ENCODE measurements at places on chromosomes 4 and X.
A peak's percentile ranks its signal among the peaks of the same experiment; 100 is the strongest.

DNA sequence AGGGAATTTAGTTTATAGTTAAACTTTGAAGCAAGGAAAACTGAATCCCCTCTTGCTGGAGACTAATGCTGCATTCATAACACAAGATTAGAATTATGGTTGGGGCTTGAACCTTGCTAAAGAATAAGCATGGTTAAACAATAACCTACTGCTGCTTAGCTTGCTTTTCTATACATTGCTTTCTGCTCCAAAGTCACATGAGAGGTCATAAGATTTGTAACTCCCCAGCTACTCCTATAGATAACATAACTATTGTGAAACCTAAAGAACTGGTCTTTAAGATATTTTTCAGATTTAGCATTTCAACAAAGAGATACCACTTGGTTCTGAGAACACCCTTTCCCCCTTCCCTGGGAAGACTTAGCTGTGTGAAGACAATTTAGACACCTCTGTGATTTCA lies 17.1 kb upstream of the HADH start:
- DNase-seq: no peak

GRCh38 chrX:53717205-53717604 lies 30.7 kb upstream of the HUWE1 start:
- no peak for DNase-seq

DNA sequence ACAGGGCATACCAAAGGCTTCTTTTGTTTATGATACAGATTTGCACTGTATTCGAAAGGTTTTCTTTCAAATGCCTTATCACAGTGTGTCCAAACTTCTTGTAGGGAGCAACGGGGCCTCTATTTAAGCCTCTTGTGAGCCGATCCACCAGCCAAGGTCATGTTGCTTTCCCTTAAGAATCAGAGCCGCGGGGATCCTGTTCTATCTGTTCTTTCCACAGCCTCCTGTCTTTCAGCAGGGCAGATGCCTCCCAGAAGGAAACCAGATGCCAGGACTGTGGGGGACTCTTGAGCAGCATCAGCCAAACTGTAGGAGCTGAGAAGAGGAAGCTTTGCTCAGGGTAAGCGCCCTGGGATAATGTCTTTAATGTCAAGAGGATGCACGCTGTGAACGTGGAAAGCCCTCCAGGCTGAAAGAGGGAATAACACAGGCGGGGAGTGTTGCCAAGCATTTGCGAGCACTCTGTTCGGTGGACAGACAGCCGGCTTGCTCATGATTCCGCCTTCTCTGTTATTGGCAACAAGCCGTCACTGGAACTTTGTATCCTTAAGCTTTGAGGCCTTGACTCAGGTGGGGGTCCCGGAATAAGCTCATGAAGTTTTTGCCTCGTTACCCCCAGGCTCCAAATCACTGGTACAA lies 279.8 kb upstream of the FRG1 start:
- no peak for DNase-seq

DNA sequence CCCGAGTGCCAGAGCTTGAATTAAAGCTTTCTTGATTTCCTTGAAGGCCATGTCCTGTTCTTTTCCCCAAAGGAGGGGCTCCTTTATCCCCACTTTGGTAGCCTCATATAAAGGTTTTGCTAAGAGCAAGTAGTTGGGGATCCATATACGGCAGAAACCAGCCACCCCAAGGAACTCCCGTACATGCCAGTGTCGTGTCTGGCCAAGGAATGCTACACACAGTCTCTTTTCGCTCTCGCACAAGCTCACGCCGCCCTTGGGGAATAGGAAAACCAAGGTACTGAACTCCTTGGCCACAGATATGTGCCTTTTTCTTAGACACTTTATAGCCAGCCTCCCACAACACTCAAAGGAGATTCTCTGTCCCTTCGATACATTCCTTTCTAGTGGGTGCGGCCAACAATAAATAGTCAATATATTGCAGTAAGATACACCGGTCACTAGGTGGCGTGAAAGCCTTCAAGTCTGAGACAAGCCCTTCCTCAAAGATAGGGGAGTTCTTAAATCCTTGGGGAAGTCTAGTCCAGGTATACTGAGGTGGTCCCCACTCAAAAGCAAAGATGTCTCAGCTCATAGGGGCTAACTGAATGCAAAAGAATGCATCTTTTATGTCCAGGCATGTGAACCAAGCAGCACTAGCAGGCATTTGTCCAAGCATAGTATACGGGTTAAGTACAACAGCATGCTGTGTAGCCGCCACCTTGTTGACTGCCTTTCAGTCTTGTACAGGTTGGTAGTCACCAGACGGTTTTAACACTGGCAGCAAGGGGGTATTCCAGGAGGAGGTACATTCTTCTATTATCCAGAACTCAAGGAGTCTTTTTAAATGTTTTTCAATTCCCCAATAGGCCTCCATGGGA lies 57.8 kb upstream of the XAGE1B start:
- DNase-seq: peak; percentile 77

GRCh38 chr4:40228497-40229365 lies 31.9 kb downstream of the RHOH start:
- no peak for DNase-seq

- no peak for DNase-seq
Measured at GRCh38 chr4:112453321-112453720, 62.7 kb downstream of the NEUROG2 start.

GRCh38 chr4:170651786-170652185 lies 562.0 kb upstream of the AADAT start:
- DNase-seq: no peak

GRCh38 chr4:110867251-110867960 lies 244.5 kb upstream of the PITX2 start:
- no peak for DNase-seq

DNA sequence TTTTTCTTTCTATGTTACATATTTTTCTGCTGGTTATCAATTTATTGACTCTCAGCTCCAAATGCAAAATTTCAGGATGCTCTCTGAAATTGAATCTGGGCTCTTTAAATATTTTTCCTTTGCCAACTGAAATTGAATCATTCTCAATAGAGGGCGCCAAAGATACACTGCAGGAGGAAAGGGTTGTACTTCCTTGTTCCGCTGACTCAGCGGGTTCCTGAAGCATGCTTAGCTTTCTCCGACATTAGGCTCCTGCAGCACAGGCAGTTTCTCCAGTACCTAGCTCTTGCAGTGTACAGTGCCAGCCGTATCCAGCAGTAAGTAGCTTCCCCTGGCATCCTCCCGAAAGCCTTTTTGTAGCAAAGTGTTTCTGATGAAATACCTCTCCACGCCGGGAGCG lies 28.8 kb upstream of the CFAP47 start:
- peak; percentile 1 for DNase-seq

DNA sequence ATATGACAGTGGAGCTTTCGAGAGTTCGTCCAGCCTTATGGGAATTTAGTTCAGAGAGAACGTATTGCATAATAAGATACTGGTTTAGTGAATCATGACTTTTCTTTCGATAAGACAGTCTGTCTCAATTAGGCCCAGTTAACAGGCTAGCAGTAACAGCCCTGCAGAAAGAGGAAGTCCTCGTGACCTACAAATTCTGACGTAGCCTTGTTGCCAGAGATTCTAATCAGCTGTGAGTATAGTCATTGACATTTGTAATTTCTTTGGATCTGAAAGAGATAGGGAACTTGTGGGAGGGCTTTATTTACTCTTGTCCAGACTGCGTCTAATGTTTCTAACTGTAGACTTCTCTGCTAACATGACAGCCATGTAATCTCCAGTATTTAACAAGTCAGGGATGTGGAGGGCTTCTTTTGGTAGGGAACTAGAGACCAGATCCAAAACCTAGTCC lies 15.8 kb downstream of the ART3 start:
- DNase-seq: no peak

DNA sequence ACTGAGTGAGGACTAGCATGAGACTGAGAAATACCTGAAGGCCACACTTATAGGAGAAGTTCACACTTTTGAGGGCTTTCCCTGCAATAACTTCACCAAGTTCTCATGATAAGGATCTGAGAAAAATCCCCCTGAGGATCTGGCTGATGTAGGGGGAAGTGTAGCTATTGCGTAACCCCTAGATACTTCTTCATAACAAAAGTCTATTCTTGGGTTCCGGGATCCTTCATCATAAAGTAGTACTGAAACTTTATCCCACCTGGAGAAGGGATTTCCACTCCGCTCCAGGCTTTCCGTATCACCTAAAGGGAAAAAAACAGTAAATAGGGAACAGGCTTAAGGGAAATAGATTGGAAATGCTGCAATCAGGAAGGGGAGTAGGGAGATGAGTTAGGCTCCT lies 13.3 kb downstream of the USP27X start:
- no peak for DNase-seq

- DNase-seq: no peak
Measured at GRCh38 chr4:86092684-86093083, 267.2 kb downstream of the MAPK10 start.

- DNase-seq: no peak
Measured at GRCh38 chrX:72169008-72169728, 12.4 kb upstream of the PIN4 start.

Measured in SHP77 treated with DMSO at 0.1 percent for 48 hours (cell line).